ENCODE measurements at places on chromosomes 2 and 18.

GRCh38 chr2:56133441-56133840 is 50.3 kb upstream of the CCDC85A start:
- DNase-seq = no peak

- DNase-seq = no peak
Measured at GRCh38 chr2:105746177-105747080, 1.7 kb downstream of the NCK2 start.

DNA sequence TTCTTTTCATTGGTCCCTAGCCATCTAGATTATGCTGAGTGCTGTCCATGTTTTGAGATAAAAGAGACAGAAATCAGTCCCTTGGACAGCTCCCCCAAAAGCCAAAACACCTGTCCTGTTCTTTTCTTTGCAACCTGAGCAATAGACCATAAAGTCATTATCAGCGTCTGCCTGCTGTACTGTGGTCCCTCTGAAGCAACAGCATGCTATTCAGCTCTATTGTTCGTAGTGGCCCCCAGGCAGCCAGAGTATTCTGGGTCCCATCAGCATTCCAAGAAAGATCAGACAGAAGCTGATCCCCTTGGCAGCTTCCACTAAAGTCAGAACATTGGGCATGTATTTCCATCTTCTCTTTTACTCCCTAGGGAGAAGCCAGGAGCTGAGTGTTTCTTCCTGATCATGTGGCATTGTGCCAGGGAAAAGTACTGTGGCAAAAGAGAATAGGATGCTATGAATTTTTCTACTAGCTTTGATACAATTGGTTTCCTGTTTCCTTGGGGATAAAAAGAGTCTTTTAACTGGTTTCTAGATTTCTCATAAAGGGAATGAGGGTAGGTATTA is 33.6 kb upstream of the ZSWIM2 start:
- DNase-seq = no peak

DNA sequence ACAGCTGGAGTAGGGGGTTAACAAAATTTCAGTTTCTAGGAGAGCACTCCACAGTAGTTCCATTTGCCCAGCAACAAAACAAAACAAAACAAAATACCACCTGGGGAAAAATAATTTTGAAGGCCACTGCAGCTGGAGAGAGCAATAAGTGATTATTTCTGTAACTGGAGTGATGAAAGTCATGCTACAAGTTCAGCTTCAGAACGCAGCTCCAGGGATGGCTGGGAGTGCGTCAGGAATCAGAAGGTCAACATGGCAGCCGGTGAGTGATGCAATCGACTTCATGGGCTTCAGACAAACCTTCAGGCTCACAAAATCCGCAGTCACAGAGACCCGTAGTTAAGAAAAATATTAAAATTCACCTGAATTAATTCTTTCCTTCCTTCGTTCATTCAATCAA is 41.0 kb downstream of the ABHD3 start:
- DNase-seq = peak; percentile 45

GRCh38 chr2:210660-211059 is 53.2 kb downstream of the SH3YL1 start:
- DNase-seq = no peak

DNA sequence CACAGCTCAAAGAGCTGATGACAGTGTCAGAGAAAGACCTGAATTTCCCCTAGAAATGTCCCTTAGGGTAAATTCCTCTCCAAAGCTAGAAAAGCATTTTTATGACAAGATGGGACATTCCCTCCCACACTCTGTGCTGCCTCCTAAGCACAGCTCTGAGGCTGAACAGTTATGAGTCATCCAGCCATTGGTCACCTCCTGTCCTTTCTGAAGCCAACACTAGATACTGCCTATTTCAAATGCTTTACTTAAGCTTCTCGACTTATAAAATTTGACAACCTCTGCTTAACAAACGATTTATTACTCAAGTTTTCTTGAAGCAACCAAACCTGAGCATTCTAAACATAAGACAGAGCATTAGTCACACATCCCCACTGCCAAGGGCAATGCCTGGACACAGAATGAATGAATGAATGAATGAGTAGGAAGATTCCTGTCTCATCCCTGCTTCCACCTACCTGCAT is 35.4 kb downstream of the B4GALT6 start:
- peak; percentile 43 for DNase-seq

GRCh38 chr2:41414486-41415230 is 633.2 kb upstream of the PKDCC start:
- DNase-seq = peak; percentile 29

- no peak for DNase-seq
Measured at GRCh38 chr2:20168048-20168726, 56.7 kb downstream of the SDC1 start.

DNA sequence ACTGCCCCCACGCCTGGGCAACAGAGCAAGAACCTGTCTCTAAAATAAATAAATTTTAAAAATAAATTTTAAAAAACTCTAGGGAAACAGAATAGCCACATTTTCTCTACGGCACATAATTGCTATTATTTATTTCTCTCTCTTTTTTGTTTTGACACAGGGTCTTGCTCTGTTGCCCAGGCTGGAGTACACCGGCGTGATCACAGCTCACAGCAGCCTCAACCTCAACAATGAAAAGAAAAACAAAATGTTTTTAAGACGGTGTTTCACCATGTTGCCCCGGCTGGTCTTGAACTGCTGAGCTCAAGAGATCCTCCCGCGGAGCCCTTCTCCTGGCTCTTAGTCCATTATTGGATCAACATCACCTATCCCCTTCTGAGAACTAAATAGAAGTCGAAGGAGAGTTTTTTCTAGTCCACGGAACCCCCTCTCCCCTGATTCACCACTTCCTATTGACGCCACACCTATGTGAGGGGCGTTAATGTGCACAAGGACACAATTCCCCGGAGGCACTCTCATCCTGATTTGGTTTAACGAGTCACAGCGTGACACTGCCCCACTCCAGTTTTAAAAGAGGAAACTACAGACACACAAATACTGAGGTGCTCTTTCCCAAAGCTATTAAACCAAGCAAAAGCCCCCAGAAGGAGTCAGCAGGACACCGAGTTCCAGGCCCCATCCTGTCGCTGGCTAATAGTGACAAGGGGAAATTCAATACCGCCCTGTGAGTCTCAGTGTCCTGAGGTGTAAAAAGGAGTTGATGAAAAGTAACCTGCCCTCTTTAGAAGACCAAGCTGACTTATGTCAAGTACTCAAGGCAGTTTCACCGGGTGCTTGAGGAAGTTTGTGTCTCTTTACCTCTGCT is 1.1 kb downstream of the NPC1 start:
- DNase-seq = peak; percentile 28

GRCh38 chr18:13430663-13431062 is 212.1 kb downstream of the LDLRAD4 start:
- DNase-seq = no peak

DNA sequence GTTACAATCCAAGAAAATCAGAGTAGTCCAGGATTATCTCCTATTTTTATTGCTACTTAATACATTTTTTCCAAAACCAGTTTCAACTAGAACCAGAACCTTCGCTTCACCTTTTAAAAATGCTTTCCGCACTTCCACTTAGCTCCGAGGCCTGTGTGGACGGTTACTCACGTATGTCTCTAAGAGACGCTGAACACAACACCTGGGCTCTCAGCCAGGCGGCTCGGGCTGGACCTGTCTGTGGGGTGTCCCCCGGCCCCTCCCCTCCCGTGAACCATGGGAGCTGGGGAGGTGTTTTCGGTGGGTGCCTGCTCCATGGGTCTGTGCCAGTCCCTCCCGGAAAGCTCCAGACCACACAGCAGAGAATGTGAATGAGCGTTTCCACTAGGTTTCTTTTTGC is 223.8 kb downstream of the GLI2 start:
- peak; percentile 67 for DNase-seq

DNA sequence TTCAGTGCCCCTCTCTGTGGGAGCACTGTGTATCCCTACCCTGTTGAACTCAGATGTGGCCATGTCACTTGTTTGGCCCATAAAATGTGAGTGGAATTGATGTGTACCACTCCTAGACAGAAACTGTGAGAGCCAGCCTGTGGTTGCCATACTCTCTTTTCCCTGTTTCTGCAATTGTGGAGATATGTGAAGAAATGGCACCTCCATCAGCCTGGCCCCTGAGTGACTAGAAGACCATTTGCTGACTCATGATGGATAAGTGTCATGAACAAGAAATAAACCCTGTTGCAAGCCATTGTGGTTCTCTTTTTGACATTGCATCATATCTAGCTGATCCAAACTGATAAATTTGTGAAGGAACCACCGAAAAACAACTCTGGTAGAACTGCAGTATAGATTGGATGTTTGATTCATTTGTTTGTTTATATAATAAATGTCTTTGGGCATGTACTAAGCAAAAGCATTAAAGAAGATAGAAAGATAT is 214.5 kb upstream of the FBXO11 start:
- DNase-seq = no peak

DNA sequence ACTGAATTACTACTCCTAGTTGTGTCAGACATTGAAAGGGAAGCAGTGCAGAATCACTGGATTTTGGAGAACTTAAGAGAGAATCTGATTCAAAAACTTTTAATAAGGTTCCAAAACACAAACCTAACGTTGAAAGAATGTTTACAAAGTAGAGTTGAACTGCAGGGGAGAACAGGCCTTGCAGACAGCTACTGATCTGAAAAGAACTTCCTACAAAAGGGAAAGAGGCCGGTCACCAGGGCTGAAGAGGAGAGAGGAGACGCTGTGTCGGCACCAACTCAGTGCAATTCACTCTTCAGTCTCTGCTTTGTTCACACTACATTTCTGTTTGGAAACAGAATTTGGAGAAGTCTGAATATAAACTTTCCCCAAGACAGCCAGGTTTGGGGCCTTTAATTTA is 124.0 kb downstream of the GAREM1 start:
- DNase-seq = peak; percentile 54

GRCh38 chr2:200850512-200851256 is 13.8 kb downstream of the CLK1 start:
- DNase-seq = no peak

- DNase-seq = no peak
Measured at GRCh38 chr2:25895610-25896009, 17.3 kb upstream of the ASXL2 start.

- DNase-seq = no peak
Measured at GRCh38 chr2:18799397-18799796, 210.0 kb upstream of the NT5C1B start.

GRCh38 chr2:239313776-239314175 is 87.0 kb downstream of the HDAC4 start:
- DNase-seq = no peak

DNA sequence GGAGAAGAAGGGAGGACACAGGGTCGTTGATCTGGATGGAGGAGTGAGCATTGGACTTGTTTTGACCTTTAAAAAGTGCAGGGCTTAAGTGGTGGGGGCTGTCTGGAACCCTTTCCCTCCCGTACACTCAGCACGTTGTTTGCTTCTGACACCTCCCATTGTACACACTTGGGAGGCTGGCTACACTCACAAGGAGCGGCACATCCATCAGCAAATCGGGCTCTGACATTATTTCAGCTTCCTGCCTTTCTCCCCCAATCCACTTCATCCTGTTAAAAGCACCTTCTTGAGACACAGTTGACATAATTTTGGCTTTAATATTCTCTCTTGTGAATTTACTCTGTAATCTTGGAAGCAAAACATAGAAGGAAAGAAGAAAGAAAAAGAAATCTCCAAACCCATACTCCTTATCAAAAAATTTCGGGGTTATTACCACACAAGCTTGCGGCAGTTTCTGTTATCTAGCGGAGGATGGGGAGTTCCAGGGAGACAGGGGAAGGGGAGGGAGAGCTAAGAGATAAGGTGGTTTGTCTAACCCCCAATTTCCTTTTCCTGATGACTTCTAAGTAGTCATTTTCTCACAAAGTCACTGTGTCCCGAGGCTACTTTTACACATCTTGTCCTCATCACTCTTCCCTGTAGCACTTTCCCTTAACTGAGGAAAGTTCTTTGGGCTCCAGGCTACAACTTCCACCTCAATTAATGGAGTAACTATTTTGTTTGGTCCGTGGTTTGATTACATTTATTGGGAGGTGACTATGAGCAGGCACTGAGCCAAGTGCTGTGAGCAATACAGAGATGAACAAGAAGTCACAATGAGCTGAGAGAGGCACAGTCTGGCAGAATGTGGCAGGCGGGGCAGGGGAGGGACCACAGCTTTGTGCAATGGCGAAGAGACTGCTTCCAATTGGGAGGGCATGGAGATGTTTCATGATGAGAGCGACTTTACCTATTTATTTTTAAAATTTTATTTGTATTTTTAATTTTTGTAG is 240.1 kb upstream of the MEX3C start:
- no peak for DNase-seq

DNA sequence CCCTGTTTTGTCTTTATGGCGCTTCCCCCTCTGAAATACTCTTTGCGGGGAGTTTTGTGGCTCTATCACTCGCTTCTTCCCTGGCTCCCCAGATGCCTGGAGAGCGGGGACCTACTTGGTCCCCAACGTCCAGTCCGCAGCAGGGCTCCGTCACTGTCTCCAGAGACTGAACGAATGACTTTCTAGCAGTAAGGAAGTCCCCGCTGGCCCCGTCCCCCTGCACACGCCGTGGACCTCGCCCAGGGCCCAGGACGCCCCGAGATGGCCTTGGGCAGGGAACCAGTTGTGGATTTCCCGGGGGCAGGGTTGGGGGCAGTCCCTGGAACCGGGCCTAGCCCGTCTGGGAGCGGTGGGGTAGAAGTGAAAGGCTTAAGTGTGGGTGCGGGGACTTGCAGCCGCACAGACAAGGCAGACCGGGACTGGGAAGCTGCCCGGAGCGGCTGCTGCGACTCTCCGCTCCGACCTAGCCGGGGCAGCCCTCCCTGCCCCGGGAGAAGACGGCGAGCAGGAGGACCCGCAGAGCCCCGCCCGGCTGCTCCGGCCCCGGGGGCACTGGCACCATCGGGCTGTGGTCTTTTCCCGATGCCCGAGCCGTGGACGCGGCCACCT is 821 bp upstream of the EPHA4 start:
- DNase-seq = peak; percentile 61

DNA sequence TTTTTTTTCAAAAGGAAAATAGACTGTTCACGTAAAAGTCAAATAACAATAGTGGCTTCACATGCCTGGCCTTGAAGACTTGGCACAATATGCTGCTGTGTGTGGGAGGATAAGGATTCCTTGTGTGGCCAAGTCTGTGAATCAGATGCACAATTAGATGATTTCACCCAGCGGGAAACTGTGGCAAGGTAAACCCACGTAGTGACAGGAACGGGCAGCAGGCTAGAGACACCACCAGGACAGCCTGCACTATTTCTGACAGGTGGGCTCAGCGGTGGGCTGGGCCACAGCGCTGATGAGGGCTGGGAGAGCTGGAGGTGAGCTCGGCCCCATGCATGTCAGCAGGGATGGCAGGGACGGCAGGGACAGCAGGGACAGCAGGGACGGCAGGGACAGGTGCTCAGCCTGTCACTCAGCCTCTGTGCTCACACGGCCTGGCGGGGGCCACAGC is 21.6 kb downstream of the SNORC start:
- DNase-seq = peak; percentile 47

DNA sequence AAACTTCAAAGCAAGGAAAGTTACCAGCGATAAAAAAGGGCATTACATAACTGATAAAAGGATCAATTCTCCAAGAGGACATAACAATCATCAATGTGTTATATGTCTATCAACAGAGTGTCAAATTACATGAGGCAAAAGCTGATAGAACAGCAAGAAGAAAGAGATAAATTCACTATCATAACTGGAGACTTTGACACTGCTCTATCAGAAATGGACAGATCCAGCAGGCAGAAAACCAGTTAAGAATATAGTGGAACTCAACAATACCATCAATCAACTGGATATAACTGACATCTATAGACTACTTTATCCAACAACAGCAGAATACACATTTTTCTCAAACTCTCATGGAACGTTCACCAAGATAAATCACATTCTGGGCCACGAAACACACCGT is 65.0 kb downstream of the ROCK2 start:
- DNase-seq = no peak
